ENCODE measurements at places on chromosomes 11 and 22. TPM values are rescaled to one million over a fixed set of nuclear protein-coding genes. Genes with fewer than 3 reads are reported as not detected.

DNA sequence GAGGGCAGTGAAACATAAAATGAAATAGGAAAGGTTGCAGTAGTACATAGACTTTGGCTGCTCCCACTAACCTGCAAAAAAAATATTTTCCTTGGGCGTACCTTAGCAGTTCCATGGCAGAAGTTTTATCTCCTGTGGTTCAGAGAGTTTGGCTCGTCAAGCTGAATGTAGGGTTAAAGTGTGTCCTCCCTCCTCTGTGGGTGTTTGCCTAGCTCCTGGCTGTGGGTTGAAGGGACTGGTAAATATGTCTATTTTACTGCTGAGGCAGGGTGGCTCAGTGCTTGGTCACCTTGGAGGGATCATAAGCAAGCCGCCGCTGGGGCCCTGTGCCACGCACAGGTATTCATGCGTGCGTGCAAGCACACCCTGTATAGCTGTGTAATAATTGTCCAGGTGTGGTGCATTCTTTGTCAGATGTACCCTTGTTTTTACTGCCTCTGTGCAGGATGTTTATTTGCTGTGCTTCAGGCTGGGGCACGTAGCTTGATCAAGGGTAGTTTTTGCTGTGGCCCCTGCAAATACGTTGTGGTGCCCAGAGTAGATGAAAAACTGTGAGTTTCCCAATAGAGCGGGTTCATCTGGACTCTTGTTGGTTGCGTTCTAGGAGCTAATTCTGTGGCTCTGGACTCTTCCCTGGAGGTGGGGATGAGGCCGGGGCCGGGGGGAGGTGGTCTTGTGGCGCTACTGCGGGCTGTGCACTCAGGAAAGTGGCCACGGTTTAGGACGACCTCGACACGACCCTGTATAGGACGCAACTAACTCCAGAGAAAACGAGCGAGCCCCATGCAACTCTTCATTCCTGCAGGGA, 732 bp upstream of the SORL1 start:
- DNase-seq = no peak

DNA sequence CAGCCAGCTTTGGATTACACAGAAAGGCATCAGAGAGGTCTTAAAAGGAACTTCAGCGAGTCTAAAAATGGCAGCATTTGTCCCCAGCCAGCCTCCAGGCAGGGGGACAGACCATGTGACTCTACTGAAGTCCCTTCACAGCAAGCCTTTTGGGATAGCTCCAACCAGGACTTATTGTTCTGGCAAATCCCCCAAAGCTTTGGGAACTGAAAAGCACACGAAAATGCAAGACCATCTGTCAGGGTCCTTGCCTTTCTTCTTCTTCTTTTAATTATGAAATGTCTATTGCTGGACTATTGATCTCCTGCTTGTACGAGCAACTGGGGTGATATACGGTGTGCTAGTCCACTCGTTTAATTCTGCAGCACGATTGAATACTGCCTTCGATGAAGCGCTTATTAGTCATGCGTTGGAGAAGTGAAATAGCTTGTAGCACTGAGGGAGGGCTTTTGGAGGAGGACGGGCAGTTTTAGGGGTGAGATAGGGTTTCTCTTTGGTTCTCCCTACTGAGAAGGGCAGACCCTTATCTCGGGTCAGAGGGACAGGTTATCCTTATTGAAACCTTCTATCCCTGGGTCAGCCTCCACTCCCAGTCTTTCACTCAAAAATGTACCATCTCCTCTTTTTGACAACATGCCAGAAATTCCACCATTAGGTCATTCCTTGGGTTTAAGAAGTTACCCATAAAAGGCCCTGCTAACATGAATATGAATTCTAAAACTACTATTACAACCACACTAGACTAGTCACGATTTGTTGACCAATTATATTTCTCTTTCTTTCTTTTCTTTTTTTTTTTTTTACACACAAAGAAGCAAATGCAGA, 416.4 kb downstream of the MIAT start:
- no peak for DNase-seq

GRCh38 chr22:43616645-43617044, 195.5 kb downstream of the EFCAB6 start:
- DNase-seq = no peak

GRCh38 chr22:41808400-41808799, 7.9 kb downstream of the CCDC134 start:
- no peak for DNase-seq

DNA sequence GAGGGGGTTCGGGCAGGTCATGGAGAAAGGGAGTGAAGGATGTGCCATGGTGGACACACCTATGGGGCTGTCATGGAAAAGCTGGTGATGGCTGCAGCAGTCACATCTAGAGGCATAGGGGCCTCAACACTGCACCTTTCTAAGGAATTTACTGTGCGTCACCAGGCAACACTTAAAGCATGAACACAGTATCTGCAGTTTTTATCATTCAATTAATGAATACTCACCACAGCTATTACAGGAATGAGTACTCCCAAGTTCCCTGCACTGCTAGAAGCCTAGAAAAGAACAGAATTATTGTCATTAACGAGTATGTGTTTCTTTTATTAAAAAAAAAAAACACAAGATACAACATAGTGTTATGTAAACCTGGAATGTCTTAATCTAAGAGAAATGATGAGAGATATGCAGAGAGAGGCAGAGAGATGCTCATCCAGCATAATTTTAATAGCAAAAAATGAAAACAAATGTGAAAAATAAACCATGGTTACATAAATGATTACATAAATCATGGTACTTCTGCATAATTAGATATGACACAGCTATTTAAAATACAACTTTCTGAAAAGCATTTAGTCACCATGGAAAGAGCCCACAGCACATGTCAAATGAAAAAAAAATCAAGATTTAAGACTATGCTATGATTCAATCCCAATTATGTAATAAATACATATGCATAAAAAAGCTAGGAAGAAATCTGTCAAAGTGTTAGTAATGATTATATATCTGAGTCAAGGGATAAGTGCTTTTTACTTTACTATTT, 19.2 kb downstream of the SERPIND1 start:
- no peak for DNase-seq

- DNase-seq = no peak
Observed at GRCh38 chr11:13368041-13368446, 90.5 kb downstream of the BMAL1 start.

GRCh38 chr11:65377036-65377435, 5.4 kb downstream of the SLC25A45 start:
- no peak for DNase-seq

DNA sequence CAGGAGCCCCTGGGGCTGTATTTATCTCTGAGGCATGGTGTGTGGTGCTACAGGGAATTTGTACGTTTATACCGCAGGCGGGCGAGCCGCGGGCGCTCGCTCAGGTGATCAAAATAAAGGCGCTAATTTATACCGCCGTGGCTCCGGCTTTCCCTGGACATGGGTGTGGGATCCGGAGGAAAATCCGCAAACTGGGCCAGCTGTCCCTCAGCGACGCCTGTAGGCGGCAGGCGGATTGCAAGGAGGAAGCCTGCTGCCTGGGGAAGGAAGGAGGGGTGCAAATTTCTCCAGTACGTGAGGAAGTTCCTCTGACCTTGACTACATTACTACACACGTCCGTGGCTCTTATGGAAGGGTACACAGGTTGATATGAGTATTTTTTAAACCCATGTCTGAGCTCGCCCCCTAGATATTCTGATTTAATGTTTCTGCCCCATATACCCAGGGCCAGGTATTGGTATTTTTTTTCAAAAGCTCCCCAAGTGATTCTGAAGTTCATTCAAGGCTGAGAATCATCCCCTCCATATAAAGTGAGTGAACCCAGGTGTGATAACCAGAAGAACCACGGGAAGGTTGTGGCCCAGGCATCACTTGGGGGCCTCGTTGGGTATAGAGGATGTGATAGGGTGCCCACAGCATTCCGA, 2.8 kb downstream of the MYOD1 start:
- DNase-seq = no peak

- no peak for DNase-seq
Observed at GRCh38 chr11:113316256-113316655, 1.9 kb downstream of the TTC12 start.

GRCh38 chr11:24297461-24297860, 199.4 kb upstream of the LUZP2 start:
- DNase-seq = no peak

- no peak for DNase-seq
Observed at GRCh38 chr11:47355283-47356128, 3.0 kb upstream of the MYBPC3 start.

DNA sequence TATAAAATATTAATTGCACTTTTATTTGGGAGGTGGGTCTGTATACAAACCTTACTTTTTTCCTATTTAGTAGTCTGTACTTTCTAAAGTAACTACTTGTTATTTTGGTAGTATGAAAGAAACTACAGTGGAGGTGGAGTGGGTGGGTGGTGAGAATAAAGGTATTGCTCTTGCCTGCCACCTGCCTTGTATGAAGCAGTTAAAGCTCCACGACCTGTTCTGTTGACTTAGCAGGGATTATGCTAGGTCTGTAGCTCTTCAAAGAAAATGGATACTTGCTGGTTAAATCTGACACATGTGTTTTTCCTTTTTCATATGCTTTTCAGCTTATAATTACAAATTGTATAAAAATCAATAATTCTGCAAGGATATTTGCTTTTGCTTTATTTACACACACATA, 111.9 kb downstream of the EHF start:
- DNase-seq = no peak

DNA sequence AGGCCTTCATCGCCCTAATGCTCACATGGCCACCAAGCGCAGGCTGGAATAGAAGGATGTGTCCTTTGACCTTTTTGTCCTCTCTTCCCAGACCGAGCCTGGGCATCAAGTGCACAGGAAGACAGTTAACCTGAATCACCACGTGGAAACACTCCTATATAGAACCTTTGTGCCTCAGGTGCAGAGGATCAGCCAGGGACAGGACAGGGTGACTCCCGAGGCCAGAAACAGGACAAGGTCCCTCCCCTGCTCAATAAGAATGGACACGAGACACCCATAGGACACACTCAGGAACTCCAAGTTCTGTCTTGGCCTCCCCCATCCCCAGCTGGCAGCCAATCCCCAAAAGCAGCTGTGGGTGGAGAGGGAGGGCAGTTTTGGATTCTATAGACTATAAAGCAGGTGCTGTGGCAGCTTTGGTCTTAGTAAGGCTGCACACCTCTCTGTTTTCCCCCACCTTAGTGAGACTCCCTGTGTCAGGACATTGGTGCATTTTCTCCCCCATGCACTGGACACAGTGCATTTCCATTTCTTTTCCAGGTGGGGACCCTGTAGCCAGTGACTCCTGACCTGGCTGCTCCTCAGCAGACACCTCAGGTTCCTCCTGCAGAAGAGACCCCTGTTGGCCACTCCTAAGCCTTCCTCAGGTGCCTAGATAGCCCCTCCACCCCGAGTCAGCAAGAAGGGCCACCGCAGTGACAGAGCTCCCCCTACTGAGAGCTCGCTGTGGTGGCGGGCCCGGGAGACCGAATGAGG, 43.6 kb upstream of the POU2AF1 start:
- DNase-seq = no peak

DNA sequence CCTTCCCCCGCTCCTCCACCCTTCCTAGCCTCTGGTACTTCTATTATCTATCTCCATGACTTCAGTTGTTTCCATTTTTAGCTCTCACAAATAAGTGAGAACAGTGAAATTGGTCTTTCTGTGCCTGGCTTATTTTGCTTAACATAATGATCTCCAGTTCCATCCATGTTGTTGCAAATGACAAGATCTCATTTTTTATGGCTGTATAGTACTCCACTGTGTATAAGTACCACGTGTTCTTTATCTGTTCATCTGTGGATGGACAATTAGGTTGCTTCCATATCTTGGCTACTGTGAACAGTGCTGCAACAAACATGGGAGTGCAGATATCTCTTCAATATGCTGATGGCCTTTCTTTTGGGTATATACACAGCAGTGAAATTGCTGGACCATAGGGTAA, 6.9 kb upstream of the ABCC8 start:
- no peak for DNase-seq

DNA sequence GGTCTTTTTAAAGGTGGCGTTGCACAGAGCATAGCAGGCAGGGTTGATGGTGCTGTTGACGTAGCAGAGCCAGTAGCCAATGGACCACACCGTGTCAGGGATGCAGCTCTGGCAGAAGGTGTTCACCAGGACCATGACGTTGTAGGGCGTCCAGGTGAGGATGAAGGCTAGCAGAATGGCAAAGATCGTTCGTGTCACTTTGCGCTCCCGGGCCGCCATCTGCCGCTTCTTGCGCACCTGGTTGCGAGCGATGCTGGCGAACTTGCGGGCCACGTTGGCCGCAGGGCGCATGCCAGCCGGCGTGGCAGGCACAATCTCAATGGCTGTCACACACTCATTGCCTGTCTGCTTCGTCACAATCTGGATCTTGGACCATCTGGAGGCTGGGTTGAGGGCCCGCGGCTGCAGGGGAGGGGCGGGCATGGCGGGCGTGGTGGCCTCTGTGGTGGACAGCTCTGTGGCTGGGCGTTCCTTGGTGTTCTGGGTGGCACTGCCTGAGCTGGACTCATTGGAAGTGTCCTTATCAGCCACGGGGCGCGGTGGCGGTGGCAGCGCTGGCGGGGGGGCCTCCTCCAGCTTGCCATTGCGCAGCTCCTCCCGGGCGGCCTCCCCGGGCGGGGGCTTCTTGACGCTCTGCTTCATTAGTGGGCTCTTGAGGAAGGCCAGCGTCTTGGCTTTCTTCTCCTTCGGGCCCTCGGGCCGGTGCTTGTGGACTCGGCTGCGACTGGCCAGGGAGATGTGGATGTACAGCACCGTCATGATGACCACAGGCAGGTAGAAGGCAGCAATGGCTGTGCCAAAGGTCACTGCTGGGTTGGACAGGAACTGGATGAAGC, 3.9 kb downstream of the MDK start:
- DNase-seq = no peak

- no peak for DNase-seq
Observed at GRCh38 chr11:96263238-96263763, 79.7 kb downstream of the MAML2 start.

DNA sequence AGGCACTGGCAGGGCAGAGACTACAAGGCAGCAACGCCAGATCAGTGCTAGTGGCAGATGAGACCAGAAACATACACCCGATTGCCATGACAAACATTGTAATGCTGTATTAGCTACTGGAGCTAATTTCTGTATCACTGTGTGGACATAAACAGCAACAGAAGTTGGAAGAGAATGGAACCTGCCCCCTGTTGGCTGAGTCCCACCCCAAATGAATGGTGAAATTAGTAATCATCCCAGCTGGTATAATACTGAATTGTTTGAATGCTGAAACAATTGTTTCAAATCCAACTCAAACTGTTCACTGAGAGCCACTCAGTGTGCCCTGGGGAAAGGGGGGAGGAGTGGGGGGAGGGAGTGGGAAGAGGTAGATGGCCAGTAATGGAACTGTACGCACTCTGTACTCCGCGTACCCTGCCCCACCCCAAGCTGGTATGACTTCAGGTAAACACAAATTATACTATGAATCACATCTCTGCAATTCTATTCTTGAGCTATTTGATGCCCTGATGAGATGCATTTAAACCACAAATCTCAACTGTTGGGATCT, 11.2 kb upstream of the BIRC3 start:
- no peak for DNase-seq

The CNIH2 gene
- 2.6 TPM for total RNA-seq

The SLCO2B1 gene
- total RNA-seq = not detected

The NRGN gene
- 5.4 TPM for total RNA-seq

The RFPL2 gene
- total RNA-seq = not detected

The MPEG1 gene
- 0.11 TPM for total RNA-seq

The CRYAB gene
- total RNA-seq = not detected

The NADSYN1 gene
- total RNA-seq = 117 TPM

The UEVLD gene
- total RNA-seq = 18.8 TPM
